ENCODE measurements at places on chromosomes 7 and 10. TPM values are rescaled to one million over a fixed set of nuclear protein-coding genes. Genes with fewer than 3 reads are reported as not detected.

GRCh38 chr10:18527687-18528086, 123.7 kb downstream of the NSUN6 start:
- DNase-seq, result no peak

- DNase-seq, result no peak
Observed at GRCh38 chr10:67853512-67853911, 15.5 kb upstream of the DNAJC12 start.

DNA sequence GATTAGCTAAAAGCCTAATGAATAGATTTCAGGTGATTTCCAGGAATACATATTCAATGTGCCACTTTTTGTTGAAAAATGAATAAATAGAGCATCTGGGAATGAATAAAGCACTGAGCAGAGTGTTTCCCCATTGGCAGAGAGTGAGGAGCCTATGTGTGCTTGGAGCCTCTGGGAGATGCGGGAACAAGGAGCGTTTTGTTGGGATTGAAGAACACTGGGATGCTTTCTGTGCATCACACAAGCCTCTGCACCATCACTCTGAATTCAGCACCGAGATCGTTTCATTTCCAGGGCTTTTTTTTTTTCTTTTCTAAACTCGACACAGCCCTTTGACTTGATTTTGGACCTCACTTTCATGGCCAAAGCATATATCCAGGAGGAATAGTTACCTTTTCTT, 111.4 kb downstream of the BAMBI start:
- DNase-seq, result no peak

DNA sequence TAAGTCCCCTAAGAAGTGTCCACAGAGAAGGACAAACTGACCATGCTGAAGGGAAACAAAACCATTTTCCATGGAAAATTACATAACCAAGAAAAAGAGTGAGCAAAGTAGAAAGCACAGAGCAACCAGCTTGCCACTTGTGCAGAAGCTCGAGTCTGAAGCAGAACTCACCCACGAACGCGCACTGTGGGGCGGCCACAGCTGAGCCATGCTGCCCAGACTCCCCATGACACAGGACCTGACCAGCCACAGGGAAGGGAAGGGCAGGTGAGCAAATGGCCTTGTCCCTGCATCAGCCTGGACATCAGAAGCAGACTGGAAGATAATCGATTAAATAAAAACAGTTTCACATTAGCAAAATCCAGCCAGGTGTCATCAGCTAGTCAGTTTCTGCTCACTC, 95.7 kb downstream of the TCERG1L start:
- no peak for DNase-seq

GRCh38 chr7:137421366-137421765, 77.8 kb upstream of the PTN start:
- DNase-seq, result no peak

DNA sequence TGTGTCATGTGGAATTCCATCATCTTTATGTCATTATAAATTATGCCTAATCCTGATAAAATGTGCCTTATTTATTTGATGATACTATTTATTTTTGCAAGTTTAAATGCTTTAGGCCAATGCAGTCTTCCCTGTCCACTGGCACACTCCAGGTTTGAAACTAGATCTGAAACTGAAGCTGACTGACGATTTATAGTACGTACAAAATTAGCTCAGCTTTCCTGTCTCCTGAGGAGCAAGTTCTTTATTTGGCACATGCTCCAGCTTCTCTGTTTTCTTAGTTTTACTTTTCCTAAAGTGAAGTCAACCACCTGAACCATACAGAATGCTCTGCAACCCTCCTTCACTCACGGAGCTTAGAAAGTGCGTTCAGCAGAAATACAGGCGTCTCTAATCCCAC, 164.1 kb downstream of the HECW1 start:
- no peak for DNase-seq

GRCh38 chr7:85669225-85669624, 482.4 kb upstream of the SEMA3D start:
- DNase-seq, result no peak

- no peak for DNase-seq
Observed at GRCh38 chr7:127654404-127655394, 2.7 kb downstream of the SND1 start.

The ACTL6B gene
- 2.4 TPM for total RNA-seq

The EBLN1 gene
- total RNA-seq, result not detected

The INSIG1 gene
- 81.5 TPM for total RNA-seq

- DNase-seq, result no peak
Observed at GRCh38 chr7:101740981-101741725, 76.3 kb upstream of the CUX1 start.
